ENCODE measurements at places on chromosomes 11 and 22.
A peak's percentile ranks its signal among the peaks of the same experiment; 100 is the strongest.

DNA sequence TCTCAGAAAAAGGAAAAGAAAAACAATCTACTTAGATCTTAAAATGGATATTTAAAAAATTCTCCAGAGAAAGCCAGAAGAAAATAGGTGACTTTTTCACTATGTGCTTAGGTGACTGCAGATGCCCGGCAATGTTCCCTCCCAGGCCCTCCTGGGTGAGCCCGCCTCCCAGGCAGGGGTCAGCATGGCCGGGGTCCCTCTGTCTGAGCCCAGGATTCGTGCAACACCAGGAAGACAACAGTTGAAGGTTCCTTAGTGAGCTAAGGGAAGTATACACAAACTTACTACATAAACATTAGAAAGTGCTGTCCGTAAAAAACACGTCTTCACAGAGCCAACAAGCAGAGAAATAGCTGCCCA, 11.6 kb downstream of the MAPK8IP2 start:
- no peak for DNase-seq

DNA sequence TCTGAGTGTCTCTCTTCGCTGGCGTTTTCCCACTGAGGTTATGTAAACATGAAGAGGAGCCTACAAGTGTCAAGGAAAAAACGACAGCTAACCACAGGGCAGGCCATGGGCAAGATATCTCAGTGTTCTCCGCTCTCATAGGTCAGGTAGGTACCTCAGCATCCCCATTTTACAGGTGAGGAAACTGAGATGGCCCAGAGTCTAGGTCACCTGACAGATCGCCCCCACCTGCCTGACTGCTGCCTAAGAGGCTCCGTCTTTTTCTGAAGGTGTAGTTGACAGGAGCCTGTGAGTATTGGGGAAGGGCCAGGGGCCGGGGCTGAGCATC, 847 bp upstream of the NDUFA6 start:
- no peak for DNase-seq

- no peak for DNase-seq
Observed at GRCh38 chr22:44667829-44668189, 34.2 kb upstream of the PRR5 start.

- DNase-seq, result no peak
Observed at GRCh38 chr11:24588081-24588480, 91.2 kb downstream of the LUZP2 start.

GRCh38 chr11:19673924-19674729, 38.5 kb upstream of the NAV2 start:
- peak; percentile 46 for DNase-seq

DNA sequence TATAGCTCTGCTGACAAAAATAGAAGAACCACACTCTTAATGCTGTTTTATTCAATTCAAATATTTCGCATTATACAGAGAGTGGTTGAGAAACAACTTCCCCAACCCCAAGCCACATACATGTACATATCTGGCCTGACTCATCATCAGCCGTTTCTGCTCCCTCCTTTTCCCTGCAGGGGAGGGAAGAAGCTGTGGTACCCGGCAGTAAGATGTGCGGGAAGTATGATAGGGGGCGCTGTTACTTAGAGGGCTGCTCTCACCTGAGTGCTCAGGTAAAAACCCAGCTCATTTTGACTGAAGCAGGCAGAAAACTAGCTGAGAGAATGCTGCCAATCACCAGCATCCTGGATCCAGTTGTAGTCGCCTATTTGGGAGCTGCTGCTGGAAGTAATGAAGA, 85.5 kb downstream of the NELL1 start:
- no peak for DNase-seq

All from NCI-H1417 (cell line).